ENCODE measurements at places on chromosomes 12 and 14. TPM values are rescaled to one million over a fixed set of nuclear protein-coding genes. Genes with fewer than 3 reads are reported as not detected.

The TAS2R50 gene
- total RNA-seq = 0.18 TPM

DNA sequence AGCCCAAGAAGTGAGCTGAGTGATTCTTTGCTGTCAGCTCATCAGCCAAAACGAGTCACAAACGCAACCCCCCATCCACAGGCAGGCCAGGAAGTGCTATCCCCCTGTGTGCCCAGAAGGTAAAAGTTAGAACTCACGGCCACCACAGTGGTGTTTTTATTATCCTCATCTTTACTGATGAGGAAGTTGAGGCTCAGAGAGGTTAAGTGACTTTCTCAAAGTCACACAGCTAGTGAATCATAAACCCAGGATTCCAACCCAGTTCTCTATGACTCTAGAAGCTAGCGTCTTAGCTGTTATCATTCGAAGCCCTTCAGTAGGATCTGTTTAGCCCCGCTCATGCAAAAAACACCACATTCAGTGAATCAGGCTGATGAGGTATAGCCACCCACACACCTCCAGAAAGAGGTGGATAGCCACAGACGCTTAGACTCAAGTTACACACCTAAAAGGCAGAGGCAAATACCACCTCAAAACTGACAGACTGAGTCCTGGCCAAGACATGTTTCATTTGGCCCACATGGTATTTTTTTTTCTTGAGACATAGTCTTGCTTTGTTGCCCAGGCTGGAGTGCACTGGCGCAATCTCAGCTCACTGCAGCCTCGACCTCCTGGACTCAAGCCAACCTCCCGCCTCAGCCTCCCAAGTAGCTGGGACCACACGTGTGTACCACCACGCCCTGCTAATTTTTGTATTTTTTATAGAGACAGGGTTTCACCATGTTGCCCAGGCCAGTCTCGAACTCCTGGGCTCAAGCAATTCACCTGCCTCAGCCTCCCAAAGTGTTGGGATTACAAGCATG, 100.7 kb downstream of the SCARB1 start:
- H3K27ac ChIP-seq = peak overlapping the region; percentile 48
- DNase-seq = no peak
- no peaks in the 10 kb centered on the region for H3K27me3 ChIP-seq
- no peaks in the 10 kb centered on the region for H3K36me3 ChIP-seq
- peaks cover 25% of the 10 kb centered on the region for H3K4me1 ChIP-seq

DNA sequence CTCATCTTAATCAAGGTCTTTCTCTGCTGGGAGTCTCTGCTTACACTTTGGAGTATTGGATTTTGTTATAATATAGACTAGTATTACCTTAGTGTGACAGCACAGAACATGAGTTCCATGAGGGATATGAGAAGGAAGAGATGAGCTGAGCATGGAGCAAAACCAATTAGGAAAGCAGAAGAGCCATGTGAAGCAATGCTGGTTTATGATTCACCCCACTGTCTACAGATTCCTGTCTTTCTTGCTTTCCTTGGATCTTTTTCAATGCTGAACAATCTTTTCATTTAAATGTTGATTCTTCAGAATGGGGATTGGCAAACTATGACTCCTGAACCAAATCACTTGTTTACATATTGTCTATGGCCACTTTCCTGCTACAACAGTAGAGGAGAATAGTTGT, 70.4 kb upstream of the KITLG start:
- H3K4me1 ChIP-seq = no peaks in the 10 kb centered on the region
- no peak for DNase-seq
- no peak overlapping the region for H3K27ac ChIP-seq
- H3K4me3 ChIP-seq = no peak overlapping the region
- H3K27me3 ChIP-seq = no peaks in the 10 kb centered on the region

GRCh38 chr12:93468008-93468371, 676 bp downstream of the MRPL42 start:
- peak overlapping the region; percentile 96 for H3K4me3 ChIP-seq
- H3K27ac ChIP-seq = peak overlapping the region; percentile 97
- peaks cover 10% of the 10 kb centered on the region for H3K4me1 ChIP-seq
- DNase-seq = no peak
- no peaks in the 10 kb centered on the region for H3K27me3 ChIP-seq

GRCh38 chr14:76352639-76353281, 23.2 kb upstream of the ESRRB start:
- H3K4me3 ChIP-seq = peak overlapping the region; percentile 31
- peaks cover 2% of the 10 kb centered on the region for H3K27me3 ChIP-seq
- H3K4me1 ChIP-seq = no peaks in the 10 kb centered on the region
- no peak for DNase-seq

DNA sequence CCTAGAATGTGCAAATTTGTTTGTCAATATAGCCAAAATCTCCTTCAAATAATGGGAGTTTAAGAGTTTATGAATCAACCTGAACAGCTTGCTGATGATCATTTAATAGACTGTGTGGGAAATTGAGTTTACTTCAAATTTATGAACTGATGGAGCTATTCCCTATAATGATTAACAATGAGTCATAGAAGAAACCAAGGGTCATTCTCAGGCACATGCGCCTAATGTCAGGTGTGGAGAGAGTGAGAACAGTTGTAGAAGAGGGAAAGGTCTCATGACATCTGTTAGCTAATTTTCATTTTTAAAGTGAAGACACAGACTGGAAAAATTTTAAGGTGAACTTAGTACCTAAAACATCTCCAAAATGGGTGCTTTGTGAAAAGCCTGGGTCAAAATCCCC, 191.8 kb downstream of the BMP4 start:
- H3K27ac ChIP-seq = no peak overlapping the region
- H3K36me3 ChIP-seq = no peaks in the 10 kb centered on the region
- no peaks in the 10 kb centered on the region for H3K27me3 ChIP-seq
- H3K4me3 ChIP-seq = no peak overlapping the region
- no peaks in the 10 kb centered on the region for H3K4me1 ChIP-seq
- no peak for DNase-seq

DNA sequence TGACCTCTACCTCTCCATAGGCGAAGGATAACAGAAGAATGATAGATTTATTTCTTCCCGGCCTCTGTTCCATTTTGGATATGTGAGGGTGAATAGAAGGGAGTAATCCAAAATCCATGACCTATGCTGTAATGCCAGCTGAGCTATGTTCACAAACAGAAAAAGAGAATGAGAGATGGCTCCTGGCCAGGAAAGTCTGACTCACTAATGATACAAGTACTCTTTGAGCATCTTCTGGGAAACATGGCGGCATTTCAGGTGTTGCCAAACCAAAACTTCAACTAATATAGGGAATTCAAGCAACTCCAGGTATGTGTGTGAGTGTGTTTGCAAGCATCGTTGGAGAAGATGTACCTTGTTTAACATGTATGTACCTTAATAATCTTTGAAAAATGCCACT, 55.1 kb downstream of the MED13L start:
- no peak overlapping the region for H3K27ac ChIP-seq
- H3K4me1 ChIP-seq = peaks cover 13% of the 10 kb centered on the region
- H3K27me3 ChIP-seq = no peaks in the 10 kb centered on the region
- peak; percentile 38 for DNase-seq
- H3K36me3 ChIP-seq = no peaks in the 10 kb centered on the region

- no peak overlapping the region for H3K4me3 ChIP-seq
- H3K4me1 ChIP-seq = no peaks in the 10 kb centered on the region
- no peak for DNase-seq
- no peaks in the 10 kb centered on the region for H3K36me3 ChIP-seq
- no peak overlapping the region for H3K27ac ChIP-seq
Observed at GRCh38 chr12:5407034-5407856, 24.7 kb upstream of the NTF3 start.

GRCh38 chr12:51082561-51083125, 753 bp downstream of the CSRNP2 start:
- H3K27ac ChIP-seq = peak overlapping the region; percentile 87
- no peak for DNase-seq
- no peaks in the 10 kb centered on the region for H3K27me3 ChIP-seq
- peak overlapping the region; percentile 93 for H3K4me3 ChIP-seq
